CD4-positive, alpha-beta T cell treated with Interleukin-21 for 1 hour (primary cell): ENCODE measurements at places on chromosomes 3 and 15.

DNA sequence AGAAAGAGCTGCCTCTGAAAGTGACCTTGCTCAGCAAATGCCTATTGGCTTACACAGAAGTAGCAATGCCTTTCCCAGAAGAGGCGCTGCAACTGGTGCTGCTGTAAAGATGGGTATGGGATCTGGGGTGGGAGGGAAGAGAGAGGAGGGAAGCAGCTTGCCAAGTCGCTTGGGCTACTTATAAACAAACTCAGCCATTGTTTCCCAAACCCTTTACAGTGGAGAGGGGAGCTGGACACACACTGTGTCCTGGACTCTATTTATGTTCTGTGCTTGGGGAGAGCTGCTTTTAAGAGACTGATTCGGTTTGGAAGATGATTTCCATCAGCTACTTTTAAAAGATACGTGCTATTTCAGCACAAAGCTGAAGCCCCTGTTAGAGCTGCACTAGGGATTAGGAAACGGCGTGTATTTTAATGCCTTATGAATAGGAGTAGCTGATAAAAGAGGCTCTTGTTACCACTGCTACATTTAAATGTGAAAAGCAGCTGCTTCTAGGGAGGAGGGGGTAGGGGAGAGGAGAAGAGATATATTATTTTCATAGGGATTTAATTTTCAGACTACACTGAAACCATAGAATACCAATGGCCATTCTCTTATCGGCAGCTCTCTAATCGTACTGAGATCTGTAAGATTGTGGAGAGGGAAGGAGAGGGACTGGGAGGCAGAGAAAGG lies 440.6 kb downstream of the MCTP2 start:
- no peak for DNase-seq

DNA sequence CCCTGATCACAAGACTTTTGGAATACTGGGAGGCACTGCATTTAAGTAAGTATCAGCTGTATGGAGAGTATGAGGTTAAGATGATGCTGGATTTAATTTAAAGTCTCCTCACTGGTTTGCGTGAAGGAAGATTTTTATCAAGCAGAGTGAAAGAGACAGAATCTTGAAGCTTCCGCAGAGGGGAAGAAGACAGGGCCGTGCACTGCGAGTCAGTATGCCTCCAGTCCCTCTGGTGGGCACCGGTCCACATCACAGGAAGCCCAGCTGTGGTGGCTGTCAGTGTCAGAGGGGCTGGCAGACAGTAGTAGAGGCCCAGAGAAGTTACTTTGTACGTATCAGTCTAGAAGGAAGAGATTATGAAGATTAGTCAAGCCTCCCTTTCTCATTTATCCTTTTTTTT lies 379.0 kb upstream of the TPRG1 start:
- no peak for DNase-seq

GRCh38 chr3:26668171-26668570 lies 45.6 kb downstream of the LRRC3B start:
- no peak for DNase-seq

- DNase-seq = no peak
These were observed 8.6 kb downstream of the PAK6 start for GRCh38 chr15:40247406-40247971.
